ENCODE measurements at places on chromosomes 1 and 21.

DNA sequence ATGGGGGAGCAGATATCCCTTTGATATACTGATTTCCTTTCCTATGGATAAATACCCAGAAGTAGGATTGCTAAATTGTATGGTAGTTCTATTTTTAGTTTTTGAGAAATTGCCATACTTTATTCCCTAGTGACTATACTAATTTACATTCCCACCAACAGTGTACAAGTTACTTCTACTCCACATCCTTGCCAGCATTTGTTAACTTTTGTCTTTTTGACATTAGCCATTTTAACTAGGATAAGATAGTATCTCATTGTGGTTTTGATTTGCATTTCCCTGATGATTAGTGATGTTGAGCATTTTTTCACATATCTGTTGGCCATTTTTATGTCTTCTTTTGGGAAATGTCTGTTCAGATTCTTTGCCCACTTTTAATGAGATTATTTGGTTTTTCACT is 620.6 kb upstream of the CAMK1G start:
- DNase-seq, result no peak

- DNase-seq, result no peak
Observed at GRCh38 chr1:228905701-228906101, 170.4 kb downstream of the RHOU start.

- no peak for DNase-seq
Observed at GRCh38 chr1:244162786-244163530, 111.9 kb downstream of the ZBTB18 start.

GRCh38 chr1:94514095-94514727 is 27.3 kb downstream of the F3 start:
- DNase-seq, result peak; percentile 58

DNA sequence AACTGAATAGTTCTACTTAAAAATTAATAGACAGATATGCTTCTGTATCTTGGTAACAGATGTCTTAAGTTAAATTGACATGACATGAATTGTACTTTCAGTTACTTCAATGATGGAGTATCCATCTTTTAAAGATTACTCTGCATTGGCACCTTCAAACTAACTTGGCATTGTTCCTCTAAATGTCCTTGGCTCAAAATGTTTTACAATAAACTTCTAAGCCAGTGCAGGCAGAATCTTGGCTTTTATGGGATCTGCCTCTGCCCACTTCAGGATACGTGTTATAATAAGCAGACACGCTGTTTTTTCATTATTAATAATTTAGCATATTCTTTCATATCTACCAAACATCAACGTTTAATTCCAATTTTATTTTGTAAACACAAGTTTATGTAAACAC is 873.4 kb upstream of the ADAMTS5 start:
- DNase-seq, result no peak

DNA sequence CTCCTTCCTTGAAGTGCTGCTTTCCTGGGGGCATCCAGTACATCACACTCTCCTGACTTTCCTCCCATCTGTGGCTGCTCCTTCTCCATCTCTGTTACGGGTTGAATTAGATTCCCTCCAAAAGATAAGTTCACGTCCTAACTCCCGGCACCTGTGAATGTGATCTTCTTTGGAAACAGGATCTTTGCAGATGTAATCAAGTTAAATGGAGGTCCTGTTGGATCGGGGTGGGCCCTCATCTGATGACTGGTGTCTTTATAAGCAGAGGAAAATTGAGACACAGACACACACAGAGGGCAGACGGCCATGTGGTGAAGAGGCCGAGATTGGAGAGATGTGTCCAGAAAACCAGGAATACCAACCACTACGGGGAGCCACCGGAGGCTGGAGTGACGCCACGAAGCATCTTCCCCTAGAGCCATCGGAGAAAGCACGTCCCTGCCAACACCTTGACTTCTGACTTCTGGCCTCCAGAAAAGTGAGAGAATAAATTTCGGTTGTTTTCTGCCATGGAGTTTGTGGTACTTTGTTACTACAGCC is 36.0 kb downstream of the ZBTB18 start:
- DNase-seq, result no peak

DNA sequence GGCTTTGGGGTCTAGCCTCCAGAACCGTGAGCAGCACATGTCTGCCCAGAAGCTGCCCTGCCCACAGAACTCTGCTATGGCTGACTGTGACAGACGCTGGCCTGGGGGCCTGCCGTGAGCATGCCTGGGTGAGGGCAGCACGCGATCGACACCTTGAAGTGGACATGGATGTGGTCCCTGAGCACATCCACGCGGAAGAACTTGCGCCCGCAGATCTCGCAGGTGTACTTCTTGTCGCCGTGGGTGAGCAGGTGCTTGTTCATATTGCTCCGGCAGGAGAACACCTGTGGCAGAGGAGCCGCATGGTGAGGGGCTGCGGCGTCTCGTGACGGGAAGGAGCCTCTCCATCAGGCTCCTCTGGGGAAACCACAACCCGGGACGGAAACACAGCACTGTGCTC is 56.0 kb downstream of the PRDM15 start:
- DNase-seq, result no peak

- peak; percentile 72 for DNase-seq
Observed at GRCh38 chr1:230863449-230863848, 4.9 kb downstream of the C1orf198 start.

DNA sequence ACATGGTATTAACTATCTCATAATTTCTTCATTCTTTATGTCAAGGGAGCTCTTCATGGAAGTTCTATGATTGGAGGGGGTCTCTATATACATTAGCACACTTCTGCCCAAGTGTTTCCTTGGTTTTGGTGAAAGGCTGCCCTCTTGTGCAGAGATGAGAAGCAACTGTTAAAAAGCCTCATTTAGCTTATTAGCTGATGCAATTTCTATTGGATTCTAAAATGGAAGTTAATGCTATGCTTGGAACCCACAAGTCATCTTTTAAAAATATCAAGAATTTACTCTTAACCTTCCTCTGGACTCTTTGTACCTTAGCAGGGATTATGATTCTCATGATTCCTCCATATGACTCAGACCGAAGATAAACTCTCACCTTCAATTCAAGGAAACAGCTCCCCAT is 328.9 kb downstream of the PTBP2 start:
- no peak for DNase-seq

- DNase-seq, result no peak
Observed at GRCh38 chr1:24910751-24911650, 19.1 kb downstream of the RUNX3 start.

DNA sequence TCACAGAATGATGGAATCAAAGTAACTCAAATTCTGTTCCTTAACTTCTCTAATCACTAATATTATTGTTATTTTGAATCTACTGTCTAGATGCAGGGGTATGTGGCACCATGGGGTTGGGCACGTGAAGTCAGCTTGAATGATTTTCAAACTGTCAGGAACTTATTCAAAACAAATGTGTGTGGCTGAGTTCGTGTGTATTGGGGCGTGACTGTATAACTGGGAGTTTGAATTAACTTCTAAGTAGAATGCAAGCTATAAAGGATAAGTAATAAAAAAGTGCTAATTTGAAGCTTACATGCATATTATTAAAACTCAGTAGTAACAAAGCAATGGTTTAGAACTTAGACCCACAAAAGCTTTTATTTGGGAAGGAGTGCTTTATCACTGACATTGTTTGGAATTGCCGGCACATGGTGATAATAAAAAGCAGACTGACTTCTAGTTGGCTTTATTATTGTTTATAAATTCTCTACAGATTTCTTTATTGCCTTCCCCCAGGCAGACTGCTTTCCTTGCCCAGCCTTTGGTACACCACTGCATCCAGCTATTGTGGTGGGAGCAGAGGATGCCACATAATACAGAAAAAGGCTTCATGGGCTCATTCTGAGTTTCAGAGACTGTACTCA is 84.3 kb downstream of the TENT5C start:
- no peak for DNase-seq

DNA sequence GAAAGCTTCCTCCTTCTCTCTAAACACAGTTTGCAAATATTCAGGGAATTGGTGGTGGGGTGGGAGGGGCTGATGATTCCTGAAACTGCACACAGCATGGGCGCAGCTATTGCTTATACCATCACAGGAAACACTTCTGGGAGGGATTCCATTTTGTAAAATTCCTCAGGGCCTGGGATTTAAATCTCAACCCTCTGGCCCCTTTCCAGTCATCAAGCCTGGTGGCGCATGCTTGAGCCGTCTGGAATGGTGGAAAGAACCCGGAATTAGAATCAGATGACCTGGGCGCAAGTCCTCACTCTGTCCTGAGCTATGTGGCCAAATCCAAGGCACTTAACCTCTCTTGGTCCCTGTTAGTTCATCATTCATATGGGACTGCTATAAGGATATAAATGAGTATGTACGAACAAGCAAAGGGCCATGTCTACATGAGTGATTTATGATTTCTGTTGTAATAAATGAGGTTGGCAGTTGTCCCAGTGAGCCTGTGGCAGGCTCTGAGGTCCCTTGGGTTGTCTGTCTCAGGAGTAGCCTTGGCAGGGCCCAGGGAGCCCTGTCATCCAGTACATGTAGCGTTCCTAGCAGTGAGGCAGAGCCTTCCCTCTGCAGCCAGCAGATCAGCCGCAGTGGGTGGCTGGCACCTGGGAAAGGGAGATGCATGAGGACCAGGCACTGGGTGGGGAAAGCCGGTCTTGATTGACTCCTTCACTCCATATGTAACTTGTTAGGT is 72.0 kb downstream of the MAN1C1 start:
- no peak for DNase-seq

- no peak for DNase-seq
Observed at GRCh38 chr1:99994496-99994895, 24.7 kb downstream of the SLC35A3 start.

GRCh38 chr1:237975903-237976302 is 85.2 kb upstream of the ZP4 start:
- no peak for DNase-seq

DNA sequence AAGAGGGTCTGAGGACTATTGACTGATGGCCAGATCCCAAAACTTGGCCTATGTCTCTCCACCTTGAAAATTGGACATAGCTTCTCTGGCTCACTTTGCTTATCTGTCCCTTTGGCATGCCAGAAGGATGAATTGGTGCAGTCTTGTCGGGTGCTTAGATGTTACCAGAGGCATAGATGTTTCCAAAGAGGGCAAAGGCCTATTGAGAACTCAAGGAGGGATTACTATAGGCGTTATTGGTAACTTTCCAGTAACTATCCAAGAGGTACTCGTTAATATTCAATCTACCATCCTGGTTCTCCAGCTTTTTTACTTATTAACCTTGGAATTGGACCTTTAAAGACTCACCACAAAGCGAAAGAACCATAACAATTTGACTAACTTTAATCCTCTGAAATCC is 368.3 kb upstream of the ESRRG start:
- no peak for DNase-seq

GRCh38 chr21:34197561-34197960 is 124.2 kb downstream of the MRPS6 start:
- no peak for DNase-seq

DNA sequence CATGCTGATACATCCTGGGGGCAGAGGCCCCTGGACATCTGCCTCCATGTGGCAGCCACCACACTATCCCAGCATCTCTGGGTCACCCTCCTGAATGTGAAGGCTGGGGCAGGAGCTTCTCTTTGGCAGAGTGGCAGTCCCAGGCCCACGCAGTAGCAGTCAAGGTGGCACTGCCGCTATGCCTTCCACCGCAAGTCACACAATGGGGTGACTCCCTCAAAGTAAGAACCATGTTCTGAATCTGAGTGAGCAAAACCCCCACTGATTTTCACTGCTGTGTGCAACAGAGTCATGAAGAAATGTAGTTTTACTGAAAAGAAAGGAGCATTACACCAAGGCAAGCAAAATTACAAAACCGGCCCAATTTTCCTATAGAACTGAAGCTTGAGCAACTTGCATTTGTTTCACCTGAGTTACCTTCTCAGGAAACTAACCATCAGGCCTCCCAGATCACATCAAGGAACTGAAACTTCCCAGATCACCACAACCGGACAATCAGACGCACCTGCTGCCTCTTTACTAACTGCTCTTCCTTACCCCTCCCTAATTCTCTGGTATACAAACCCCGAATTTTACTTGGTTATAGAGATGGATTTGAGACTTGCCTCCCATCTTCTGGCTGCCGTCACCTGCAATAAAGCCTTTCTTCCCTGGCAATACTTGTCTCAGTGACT is 102.6 kb downstream of the PCP4 start:
- DNase-seq, result no peak

GRCh38 chr21:14267076-14267475 is 51.1 kb downstream of the RBM11 start:
- no peak for DNase-seq

GRCh38 chr1:4838231-4838630 is 183.8 kb downstream of the AJAP1 start:
- no peak for DNase-seq

DNA sequence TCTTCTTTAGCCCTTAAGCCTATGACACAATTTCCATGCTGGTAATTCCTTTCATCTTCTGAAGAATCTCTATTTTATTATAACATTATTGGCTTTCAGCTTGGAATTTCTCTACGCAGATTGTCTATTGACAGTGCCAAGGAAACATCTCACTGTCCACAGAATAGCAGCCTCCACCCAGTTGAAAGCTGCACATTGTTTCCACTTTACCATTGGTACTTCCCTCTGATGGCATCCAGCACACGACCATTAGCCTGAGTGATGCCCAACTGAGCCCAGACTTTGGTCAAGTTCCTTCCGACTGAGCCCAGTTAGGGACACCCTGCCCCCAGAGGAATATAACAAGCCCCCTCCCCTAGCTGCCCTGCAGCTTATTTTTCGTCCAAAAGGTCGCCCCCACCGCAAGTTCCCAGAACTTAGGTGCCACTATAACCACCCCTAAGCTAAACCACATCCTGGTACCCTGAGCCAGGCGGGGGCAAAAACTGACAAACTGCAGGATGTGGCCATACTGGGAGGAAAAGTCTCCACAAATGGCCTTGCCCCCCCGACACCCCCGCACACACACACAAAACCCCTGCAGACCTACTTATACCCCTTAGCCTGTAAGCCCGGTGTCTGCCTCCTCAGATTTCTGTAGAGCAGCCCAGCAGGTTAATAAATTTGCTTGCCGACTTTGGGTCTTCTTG is 13.2 kb downstream of the GBP5 start:
- peak; percentile 14 for DNase-seq

- no peak for DNase-seq
Observed at GRCh38 chr1:37720231-37721130, 28.2 kb downstream of the CDCA8 start.

DNA sequence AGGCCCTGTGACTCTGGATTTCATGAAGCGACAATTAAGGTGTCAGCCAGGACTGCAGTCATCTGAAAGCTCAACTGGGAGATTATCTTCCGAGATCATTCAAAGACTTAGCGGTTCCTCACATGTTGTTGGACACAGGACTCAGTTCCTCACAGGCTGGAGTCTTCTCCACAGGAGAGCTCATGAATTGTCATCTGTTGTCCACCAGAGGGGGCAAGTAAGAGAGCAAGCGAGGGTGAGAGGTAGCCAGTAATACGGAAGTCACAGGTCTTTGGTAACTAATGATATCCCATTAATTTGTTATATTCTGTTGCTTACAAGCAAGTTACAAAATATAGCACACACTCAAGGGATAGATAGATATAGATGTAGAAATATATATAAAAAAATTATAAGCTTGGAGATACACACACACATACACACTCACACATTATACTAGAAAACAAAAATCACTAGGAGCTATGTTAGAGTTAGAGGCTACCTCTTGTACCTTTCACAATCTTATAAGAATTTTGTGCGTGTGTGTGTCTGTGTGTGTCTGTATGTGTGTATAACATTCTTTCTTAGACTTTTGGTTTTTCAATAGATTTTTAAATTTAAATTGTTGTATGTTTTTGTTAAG is 1695.3 kb downstream of the BRINP3 start:
- DNase-seq, result peak; percentile 67

Measured in KBM-7 (cell line).